Right renal cortex interstitium (tissue), 3 donors: ENCODE measurements at places on chromosomes 11 and 22. TPM values are rescaled to one million over a fixed set of nuclear protein-coding genes. Genes with fewer than 3 reads are reported as not detected.

- no peak for DNase-seq
Measured at GRCh38 chr11:1852877-1853276, at the start of gene LSP1. Gene LSP1 (plus strand): TSS chr11:1853084. CDS start chr11:1853145, 61 bp downstream.

DNA sequence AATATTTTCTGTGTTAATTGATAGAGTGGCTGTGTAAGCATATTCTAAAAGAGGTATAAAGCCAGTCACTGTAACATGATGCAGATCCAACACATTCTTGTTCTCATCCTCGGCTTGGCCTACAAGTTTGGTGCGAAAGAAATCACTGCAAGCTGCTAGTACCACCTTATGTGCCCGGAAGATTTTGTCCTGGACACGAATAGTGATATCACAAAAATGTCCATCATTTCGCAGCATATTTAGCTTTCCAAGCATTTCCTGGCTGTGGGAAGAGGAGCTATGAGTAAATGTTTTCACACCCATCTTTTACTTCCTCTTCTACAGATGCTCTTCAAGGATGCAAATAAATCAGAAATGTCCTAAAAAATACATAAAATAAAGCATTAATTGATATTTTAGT, 53.1 kb downstream of the ZBTB44 start:
- no peak for DNase-seq

DNA sequence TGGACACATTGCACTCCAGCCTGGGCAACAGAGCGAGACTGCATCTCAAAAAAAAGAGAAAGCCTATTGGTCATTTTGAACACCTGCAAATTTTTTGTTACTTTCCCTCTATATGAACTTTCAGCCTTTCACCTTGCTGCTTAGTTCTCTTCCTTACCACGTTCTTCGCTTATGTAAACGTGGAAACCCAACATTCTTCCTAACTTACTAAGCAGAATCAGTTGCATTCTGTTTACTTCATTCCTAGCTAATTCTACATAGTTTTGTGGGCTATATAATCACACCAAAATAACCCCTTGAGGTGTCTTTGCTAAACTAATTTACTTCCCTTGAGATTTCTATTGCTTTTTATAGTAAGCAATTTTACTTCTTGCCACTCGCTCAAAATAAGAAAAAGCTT, 23.2 kb downstream of the MS4A4A start:
- DNase-seq, result no peak

GRCh38 chr11:34359548-34359891, 1.7 kb upstream of the ABTB2 start:
- DNase-seq, result no peak

- DNase-seq, result no peak
Measured at GRCh38 chr11:117356126-117356890, 28.7 kb downstream of the CEP164 start.

GRCh38 chr22:49749227-49749626, 78.4 kb downstream of the BRD1 start:
- DNase-seq, result no peak

DNA sequence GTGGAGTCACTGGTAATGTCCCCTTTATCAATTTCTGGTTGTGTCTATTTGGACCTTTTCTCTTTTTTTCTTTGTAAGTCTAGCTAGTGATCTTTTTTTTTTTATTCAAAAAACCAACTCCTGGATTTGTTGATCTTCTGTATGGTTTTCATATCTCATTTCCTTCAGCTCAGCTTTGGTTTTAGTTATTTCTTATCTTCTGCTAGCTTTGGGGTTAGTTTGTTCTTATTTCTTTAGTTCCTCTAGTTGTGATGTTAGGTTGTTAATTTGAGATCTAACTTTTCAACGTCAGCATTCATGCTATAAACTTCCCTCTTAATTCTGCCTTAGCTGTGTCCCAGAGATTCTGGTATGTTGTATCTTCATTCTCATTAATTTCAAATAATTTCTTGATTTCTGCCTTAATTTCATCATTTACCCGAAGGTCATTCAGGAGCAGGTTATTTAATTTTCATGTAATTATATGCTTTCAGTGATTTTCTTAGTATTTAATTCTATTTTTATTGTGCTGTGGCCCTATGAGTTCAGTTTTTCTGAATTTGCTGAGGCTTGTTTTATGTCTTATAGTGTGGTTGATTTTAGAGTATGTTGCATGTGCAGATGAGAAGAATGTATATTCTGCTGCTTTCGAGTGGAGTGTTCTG, 29.0 kb downstream of the PI4KA start:
- DNase-seq, result no peak

DNA sequence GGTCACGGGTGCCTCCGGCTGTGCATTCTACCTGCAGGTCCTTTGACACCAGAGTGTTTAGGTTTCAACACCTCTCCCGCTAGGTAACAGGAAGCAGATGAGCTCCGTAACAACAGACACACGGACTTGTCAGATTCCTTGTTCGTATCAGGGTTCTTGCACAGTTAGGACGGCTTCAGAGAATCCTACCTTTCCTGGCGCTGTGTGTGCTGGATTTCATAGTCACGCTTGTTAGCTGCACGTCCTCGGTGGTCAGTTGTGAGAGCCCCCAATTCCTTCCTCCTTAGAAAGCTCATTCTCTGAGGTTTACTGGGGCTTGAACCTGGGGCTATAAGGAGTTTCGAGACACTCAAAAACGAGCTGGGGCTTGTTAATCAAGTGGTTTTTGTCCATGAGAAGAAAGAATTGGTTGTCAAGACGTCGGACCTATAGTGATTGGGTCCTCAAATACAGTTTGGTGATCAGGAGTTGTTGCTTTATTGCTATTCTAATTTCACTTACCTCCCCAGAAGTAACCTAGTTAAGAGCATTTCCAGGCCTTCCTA, 664 bp downstream of the DDB2 start:
- no peak for DNase-seq

The SNX15 gene
- 22.9 TPM for polyA plus RNA-seq

DNA sequence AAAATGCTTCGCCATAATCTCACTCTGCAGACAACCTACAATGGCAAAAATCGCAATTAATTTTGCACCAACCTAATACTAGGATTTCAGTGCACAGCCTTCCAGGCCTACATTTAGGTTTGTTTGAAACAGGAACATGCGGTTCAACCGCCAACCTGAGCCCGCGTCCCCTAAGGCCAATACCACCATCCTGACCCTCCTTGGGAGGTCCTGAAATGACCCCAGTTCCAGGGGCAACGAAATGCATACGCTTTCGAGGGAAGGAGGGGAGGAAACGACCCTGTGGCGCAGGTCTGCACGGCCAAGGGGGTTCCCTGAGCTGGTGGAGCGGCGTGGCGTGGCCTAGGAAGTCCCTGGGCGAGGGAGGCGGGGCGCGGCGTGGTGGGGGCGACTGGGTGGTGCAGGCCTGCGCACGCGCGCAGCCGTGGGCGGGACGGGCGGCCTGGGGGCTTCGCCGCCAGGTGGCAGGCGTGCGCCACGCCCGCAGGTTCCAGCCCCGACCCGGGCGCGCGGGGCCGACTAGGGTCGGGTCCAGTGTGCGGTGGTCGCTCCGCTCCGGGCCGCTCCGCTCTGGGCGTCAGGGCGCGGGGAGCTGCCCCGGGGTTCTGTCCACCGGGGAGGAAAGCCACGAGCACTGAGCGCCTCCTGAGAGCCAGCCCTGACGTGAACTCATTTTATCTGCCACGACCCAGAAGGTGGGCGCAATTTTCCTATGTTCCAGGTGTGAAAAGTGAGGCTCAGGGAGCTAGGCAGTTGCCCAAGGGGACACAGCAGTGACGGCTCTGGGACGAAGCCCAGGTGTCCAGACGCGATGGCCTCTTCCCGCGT, 94.1 kb downstream of the SWAP70 start:
- no peak for DNase-seq

The SLC16A8 gene
- 0.76 TPM for polyA plus RNA-seq
